CD8-positive, alpha-beta T cell (primary cell): ENCODE measurements at places on chromosomes 3 and 15. TPM values are rescaled to one million over a fixed set of nuclear protein-coding genes. Genes with fewer than 3 reads are reported as not detected.

Gene ILDR1
- total RNA-seq: not detected

Gene RAB7A
- total RNA-seq: 134 TPM

Gene CAND2
- total RNA-seq: 1.1 TPM

Gene SMAD6
- total RNA-seq: 0.56 TPM

Gene AHSG
- not detected for total RNA-seq

Gene RIOX2
- 12.1 TPM for total RNA-seq

Gene EIF4E3
- total RNA-seq: 33.0 TPM

Gene SYNPR
- total RNA-seq: not detected

Gene DPP8
- 38.1 TPM for total RNA-seq

Gene CHL1
- total RNA-seq: not detected

Gene TRH
- not detected for total RNA-seq

Gene TLE3
- total RNA-seq: 201 TPM

Gene IQCF5
- total RNA-seq: not detected

Gene GCSAM
- 4.3 TPM for total RNA-seq

Gene KLF15
- total RNA-seq: 0.16 TPM

Gene TWF2
- total RNA-seq: 31.2 TPM

Gene ST3GAL6
- not detected for total RNA-seq

Gene EAF2
- total RNA-seq: 3.5 TPM

Gene ACOX2
- total RNA-seq: not detected

Gene TRPM1
- total RNA-seq: not detected

Gene CMSS1
- 13.7 TPM for total RNA-seq

Gene LMAN1L
- total RNA-seq: not detected

Gene PCSK6
- total RNA-seq: 2.6 TPM

Gene FANCD2OS
- not detected for total RNA-seq

Gene ANKRD63
- total RNA-seq: not detected

Gene THRB
- total RNA-seq: not detected

Gene LIPH
- total RNA-seq: not detected

Gene ADGRG7
- total RNA-seq: 22.3 TPM

Gene EXD1
- not detected for total RNA-seq

Gene RASL12
- not detected for total RNA-seq

Gene CCR9
- 25.0 TPM for total RNA-seq

Gene OXTR
- 0.22 TPM for total RNA-seq

Gene NDN
- total RNA-seq: not detected

Gene SEMA6D
- not detected for total RNA-seq

Gene CCR3
- not detected for total RNA-seq

Gene ZDHHC23
- 4.7 TPM for total RNA-seq

Gene UBA5
- total RNA-seq: 46.0 TPM

Gene ARGFX
- total RNA-seq: not detected

Gene POMGNT2
- 9.8 TPM for total RNA-seq

Gene CLDN1
- total RNA-seq: not detected

Gene ISL2
- total RNA-seq: not detected

Gene TIMP4
- total RNA-seq: not detected

Gene PRKCI
- total RNA-seq: 17.6 TPM

Gene KNG1
- total RNA-seq: not detected

Gene JMJD7
- 38.3 TPM for total RNA-seq

Gene ZIC1
- total RNA-seq: not detected

Gene CFAP44
- total RNA-seq: 6.9 TPM

Gene GOLGA8S
- 0.22 TPM for total RNA-seq

Gene CHP1
- 28.9 TPM for total RNA-seq

Gene ACSBG1
- not detected for total RNA-seq

Gene GOLGA6L9
- total RNA-seq: 3.2 TPM

Gene TGM4
- total RNA-seq: not detected

Gene CEMIP
- not detected for total RNA-seq

Gene GREM1
- total RNA-seq: not detected

Gene CHRD
- total RNA-seq: not detected

Gene CGNL1
- total RNA-seq: not detected

Gene BNC1
- total RNA-seq: not detected

Gene PTH1R
- total RNA-seq: not detected

Gene ARL14
- total RNA-seq: not detected

Gene GRM2
- total RNA-seq: 5.4 TPM
